ENCODE measurements at places on chromosomes 7 and 10.
A peak's percentile ranks its signal among the peaks of the same experiment; 100 is the strongest.

DNA sequence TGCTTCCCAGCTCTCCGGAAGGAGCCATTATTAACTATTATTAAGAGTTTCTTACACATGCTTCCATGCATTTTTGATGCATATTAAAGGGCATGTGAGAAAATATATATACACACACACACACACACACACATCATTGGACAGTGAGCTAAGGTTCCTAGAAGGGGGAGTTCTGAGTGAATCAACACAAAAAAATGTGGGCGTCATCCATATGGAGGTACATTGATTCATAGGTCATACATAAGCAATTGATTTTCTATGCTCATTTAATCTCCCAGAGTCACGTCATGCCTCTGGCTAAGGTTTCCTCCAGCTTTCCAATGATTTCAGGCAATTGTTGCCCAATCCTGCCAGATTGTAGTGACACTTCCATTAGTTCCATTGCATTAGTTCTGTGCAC lies 269.4 kb downstream of the DNAJB9 start:
- peak; percentile 47 for DNase-seq

GRCh38 chr10:72333112-72334015 lies 21.4 kb downstream of the DNAJB12 start:
- no peak for DNase-seq

DNA sequence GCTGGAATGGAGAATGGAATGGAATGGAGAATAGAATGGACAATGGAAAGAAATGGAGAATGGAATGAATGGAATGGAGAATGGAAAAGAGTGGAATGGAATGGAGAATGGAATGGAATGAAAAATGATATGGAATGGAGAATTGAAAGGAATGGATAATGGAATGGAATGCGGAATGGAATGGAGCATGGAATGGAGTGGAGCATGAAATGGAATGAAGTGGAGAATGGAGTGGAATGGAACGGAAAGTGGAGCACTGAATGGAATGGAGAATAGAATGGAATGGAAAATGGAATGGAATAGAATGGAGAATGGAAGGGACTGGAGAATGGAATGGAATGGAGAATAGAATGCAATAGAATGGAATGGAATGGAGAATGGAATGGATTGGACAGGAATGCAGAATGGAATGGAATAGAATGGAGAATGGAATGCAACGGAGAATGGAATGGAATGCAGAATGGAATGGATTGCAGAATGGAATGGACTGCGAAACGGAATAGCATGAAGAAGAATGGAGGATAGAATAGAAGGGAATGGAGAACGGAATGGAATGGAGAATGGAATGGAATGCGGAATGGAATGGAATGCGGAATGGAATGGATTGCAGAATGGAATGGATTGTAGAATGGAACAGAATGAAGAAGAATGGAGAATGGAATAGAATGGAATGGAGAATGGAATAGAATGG lies 89.4 kb downstream of the NSUN6 start:
- DNase-seq: no peak

DNA sequence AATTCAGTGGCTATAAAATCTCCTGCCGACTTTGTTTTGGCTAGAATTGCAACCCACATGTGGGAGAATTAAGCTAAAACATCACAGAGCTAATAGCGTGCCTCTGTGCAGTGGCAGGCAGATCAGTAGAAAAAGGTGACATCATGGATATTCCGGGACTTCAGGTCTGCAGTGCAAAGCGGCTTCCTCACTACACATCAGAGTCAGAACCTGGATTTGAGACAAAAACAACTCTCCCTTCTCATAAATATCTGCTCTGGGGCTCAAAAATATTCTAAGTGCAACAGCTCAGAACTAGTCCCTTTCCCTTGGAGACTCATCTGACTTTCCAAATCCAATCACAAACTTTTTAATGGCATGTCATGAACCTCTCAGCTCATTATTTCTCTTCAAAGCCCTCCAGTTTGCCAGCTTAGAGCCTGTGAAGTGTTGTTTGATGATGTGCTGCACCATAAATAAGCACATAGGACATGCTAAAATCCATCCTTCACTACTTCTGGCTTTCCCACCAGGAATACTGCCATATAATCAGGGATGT lies 337.1 kb downstream of the RNLS start:
- no peak for DNase-seq

DNA sequence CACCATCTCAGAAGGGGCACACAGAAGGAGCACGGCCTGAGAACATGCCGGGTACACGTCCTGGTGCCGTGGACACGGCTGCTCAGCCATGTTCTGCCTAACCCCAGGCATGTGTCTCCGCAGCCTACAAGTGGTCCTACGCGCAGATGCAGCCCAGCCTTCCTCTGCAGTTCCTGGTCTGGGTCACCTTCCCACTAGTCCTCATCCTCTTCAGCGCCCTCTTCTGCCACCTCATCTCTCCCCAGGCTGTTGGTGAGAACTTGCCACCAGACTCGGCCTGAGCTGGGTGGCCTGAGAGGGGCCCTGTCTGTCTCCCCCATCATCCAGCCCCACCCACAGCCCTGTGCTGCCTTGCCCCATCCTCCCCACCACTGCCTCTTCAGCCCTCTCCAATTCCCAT lies 5.3 kb downstream of the CLCN1 start:
- no peak for DNase-seq

DNA sequence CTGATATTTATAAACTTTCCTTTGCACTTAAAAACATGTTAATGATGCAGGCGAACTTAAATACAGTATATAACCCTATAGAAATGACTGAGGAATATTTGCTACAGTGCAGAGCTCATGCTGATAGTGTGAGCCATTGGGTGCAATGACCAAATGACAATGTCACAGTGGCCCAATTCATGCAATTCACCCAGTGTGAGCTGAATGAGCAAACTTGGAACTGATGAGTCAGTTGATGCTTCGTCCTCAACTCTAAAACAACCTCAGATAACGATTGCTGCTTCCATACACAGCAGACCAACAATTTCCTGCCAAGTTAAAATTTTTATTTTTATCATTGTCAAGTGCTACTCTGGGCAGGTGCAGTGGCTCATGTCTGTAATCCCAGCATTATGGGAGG lies 12.1 kb upstream of the ZC3HAV1L start:
- no peak for DNase-seq

DNA sequence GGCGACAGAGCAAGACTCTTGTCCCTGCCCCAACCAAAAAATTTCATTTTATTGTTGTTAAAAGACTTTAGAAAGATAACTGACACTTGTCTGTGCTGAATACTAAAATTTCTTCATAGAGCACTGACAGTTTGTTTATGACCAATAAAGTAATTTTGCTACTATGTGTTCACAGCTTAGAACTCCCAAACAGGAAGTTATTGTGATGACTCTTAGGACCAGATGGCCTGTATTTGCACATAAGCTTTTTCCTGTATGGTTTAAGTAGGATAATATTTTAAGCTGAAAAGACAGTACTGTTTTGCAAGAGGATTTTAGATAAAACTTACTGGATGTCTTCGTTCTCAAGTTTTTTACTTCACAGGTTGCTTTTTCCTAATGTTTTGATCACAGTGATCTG lies 80.7 kb downstream of the MMRN2 start:
- DNase-seq: no peak

- no peak for DNase-seq
These were observed 484.8 kb upstream of the CELF2 start for GRCh38 chr10:10532826-10533225.

GRCh38 chr10:7593905-7594304 lies 72.9 kb downstream of the ITIH5 start:
- no peak for DNase-seq

GRCh38 chr10:131099028-131099726 lies 212.3 kb downstream of the TCERG1L start:
- no peak for DNase-seq

DNA sequence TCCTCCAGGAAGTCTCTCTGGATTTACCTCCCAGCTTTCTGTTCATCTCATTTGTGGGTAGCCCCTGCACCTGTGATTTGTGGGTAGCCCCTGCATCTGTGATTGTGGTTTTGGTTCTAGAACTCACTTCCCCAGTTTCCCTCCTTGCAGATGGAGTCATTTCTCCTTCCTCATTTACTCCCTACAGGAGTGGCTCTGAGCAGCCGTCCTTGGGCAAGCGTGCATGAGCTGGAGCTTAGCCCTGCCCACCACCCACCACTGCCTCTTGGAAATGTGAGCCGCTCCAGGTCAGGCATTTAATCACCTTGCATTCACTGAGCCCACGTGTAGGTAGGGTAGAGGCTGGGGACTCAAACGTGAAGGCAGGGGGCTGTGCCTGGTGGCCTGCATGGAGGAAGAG lies 8.2 kb downstream of the COL26A1 start:
- DNase-seq: no peak

DNA sequence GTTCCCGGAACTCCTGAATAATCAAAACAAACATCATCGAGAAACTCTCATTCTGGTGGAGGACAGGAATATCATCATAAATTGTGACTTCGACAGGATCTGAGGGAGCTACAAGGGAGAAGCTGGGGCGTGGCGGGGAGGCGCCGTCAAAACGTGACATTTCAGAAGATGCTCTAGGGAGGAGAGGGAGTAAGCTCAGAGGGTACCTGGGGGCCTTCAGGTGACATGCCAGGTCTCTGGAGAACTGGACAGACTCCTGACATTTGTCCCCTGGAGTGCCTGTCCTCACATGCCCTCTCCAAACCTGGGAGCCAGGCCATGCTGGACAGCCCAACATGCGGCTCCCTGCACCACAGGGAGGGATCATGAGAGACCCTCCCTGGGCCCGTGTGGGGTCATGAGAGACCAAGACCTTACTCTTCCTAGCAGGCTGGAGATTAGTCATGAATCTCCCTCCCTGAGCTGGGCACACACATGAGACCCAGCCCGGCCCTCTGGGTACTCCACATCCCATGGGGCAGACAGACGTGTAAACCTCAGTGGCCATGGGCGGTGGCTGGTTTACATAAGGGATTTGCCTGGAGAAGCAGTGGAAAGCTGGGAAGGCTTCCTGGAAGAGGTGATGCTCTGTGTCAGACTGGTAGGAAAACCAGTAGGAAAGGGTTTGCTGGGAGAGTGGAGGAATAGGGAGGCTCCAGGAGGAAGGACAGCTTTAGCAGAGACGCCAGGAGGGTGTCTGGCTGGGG lies 81.0 kb downstream of the MYL10 start:
- no peak for DNase-seq

GRCh38 chr7:64879086-64879730 lies 23.9 kb upstream of the ZNF273 start:
- DNase-seq: no peak

DNA sequence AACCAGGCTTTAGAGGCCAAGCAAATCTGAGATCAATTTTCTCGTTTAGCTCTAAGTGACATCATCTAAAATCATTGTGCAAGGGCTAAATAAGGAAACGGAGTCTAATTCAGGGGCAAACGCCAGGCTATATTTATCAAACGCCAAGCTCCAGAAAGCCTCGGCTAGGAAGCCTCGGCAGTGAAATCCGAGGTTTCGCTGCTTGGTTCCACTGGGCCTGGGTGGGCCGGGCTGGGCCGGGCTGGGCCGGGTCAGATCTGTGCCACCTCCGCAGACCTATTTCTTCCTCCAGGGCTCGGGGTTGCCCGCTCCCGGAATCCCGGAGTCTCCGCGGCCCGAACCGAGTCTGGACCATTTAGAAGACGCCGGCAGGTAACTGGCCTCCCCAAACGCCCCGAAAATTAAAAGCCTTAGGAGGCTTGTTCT lies 459 bp upstream of the FEZF1 start:
- DNase-seq: no peak

DNA sequence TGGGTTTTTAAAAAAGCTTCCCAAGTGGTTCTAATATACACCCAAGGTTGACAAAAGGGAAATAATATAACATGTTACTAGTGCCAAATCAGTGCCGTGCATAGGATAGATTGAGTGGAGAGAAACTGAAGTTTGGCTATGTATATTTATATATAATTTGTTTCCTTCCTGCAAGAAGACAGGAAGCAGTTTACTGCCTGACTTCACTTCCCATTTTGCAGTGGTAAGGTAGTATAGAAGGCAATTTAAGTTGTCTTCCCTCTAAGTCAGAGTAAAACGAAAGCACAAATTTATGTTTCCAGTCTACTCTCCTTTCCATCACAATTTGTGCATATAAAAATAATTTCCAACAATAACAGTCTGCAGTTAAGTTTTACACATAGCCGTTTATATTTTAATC lies 3.4 kb upstream of the HYCC1 start:
- no peak for DNase-seq

GRCh38 chr7:139635526-139636302 lies 112.2 kb downstream of the CLEC2L start:
- DNase-seq: no peak

DNA sequence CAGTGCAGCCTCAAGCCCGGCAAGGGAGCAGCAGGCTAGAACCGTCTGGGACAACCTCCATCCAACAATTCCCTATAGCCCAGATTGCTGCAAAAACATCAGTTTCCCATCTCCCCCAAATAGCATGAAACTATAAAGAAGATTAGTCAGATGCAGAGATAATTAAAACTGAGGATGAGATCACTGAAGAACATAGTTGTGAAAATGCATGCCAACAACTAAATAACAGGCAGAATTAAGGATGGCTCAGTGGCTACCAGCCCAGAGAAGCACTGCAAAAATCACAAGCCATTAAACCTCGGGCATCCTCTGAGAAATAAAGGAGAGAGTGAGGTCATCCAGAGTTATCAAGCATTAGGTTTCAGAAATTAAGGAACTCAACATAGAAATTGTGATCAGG lies 427.1 kb downstream of the TNS3 start:
- no peak for DNase-seq

GRCh38 chr7:120039138-120039537 lies 233.8 kb upstream of the KCND2 start:
- no peak for DNase-seq

GRCh38 chr7:145331522-145331921 lies 495.7 kb upstream of the TPK1 start:
- no peak for DNase-seq

DNA sequence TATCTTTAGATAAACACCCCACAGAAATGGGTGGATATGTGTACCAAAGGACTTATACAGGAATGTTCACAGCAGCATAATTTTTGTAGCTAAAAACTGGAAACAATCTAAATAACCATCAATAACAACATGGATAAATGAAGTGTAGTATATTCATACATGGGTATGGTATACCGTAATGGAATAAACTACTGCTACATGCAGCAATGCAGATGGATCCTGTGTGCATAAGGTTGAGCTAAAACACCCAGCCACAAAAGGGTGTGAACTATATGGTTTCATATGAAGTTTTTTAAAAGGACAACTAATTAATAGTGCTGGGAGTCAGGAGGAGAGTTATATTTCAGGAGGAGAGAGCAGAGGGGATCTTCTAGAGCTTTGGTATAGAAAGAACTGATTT lies 389.6 kb downstream of the GFRA1 start:
- DNase-seq: no peak

DNA sequence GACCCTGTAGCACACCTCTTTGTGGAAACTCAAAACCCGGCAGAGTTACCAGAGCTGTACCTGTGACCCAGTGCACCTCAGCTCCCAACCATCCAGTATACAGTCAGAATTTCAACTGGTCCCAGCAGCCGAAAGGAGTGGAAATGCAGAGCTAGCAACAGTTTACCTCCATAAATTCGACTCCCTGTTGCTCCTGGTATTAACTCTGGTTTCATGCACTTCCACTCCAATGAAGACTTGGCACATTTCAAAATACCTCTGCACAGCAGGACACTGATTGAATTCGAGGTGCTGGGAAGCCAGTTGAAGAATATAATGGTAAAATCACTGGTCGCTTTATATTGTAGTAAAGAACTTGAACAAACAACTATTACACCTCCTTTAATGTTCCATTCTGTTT lies 17.9 kb upstream of the TIAL1 start:
- no peak for DNase-seq

GRCh38 chr7:17971411-17971810 lies 31.1 kb upstream of the SNX13 start:
- DNase-seq: no peak

GRCh38 chr7:117146511-117146910 lies 176.3 kb downstream of the WNT2 start:
- no peak for DNase-seq

Data from fibroblast of skin of left biceps (primary cell).